ENCODE measurements at places on chromosomes 13 and 19.

DNA sequence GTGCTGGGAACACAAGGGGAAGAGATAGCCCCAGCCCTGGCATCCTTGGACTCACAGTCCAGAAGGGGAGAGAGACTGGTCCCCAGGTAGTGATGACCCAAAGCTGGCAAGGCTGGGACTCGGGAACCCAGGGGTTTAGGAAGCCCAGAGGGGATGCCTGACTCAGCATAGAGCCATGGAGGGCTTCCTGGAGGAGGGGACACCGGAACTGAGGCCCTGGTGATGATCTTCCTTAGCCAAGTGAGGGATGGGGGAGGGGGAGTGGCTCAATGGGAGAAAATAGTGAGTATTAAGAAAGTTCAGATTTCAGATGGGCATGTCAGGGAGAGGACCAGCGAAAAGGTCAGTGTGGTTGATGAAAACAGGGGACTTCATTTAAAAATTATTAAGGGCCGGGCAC lies 26.8 kb downstream of the EXOC3L2 start:
- DNase-seq: no peak

DNA sequence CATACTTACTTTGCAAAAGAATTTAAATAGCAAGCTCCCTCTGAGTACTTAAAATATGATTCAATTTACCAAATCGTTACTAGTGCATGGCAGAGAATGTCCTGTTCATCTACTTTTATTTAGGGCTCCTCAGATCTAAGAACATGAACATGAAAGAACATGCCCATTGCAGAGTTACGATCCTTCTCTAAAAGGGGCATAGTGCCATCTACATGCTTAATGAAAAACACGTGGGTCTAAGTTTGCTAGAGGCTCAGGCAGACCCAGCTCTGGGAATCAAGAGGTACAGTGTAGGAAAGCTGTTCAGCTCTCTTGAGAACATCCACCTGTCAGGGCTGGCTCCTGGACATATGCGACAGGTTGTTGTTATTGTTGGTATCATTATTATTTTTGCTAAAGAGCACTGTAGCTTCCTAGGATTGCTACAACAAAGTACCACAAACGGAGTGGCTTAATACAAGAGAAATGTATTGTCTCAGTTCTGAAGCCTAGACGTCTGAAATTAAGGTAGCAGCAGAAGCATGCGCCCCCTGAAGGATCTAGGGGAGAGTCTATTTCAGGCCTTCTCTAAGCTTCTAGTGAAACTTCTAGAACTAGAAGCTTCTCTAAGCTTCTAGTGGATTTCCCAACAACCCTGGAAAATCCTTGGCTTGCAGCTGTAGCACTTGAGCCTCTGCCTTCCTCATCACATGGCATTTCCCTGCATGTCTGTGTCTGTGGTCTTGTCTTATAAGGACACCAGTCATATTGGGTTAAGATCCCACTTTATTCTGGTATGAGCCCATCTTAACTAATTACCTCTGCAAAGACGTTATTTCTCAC lies 133.9 kb downstream of the DCT start:
- no peak for DNase-seq

- no peak for DNase-seq
Measured at GRCh38 chr19:16274447-16274846, 50.2 kb upstream of the KLF2 start.

DNA sequence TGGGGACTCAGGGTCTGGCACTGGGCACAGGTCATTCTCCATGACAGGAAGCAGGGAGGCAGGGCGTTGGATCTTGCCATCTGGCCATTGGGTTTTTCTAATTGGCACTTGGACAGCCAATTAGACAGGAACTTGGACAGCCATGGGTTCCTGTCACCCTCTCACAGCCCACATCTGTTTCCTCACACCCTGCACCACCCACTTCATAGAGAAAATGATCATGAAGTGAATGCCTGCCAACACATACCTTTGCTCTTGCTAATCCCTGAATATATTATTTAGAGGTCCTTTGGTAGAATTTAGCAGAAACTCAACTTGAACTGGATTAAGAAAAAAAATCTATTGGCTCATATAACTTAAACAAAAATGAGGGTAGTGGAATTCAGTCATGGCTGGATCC lies 4.9 kb upstream of the OLFM2 start:
- no peak for DNase-seq

GRCh38 chr19:50801107-50801506 lies 10.9 kb downstream of the ACP4 start:
- DNase-seq: no peak

GRCh38 chr19:29098863-29099481 lies 114.0 kb downstream of the UQCRFS1 start:
- DNase-seq: no peak

GRCh38 chr13:25988661-25989060 lies 63.2 kb downstream of the SHISA2 start:
- no peak for DNase-seq

DNA sequence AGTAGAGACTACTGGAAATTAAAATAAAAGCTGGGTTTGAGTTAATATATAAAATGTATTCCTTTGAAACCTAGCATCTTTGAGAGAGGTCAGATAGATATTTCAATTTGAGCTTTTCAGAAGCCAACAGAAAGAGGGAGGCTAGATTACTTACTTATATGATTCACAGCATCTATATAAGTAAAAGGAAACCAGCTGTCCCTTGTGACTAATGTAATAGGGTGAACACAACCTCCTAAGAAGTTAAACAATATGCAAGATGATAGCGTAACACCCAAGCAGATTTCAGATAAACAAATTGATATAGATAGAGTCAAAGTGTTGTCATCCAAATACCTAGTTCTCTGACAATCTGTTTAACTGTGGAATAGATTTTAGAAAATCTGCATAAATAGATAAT lies 393.5 kb upstream of the GPC6 start:
- DNase-seq: no peak

GRCh38 chr19:48745208-48745995 lies 1.3 kb downstream of the IZUMO1 start:
- peak; percentile 44 for DNase-seq

GRCh38 chr13:27310946-27311345 lies 40.3 kb downstream of the RASL11A start:
- DNase-seq: no peak

- no peak for DNase-seq
Measured at GRCh38 chr13:100809129-100809390, 134.5 kb upstream of the TMTC4 start.

DNA sequence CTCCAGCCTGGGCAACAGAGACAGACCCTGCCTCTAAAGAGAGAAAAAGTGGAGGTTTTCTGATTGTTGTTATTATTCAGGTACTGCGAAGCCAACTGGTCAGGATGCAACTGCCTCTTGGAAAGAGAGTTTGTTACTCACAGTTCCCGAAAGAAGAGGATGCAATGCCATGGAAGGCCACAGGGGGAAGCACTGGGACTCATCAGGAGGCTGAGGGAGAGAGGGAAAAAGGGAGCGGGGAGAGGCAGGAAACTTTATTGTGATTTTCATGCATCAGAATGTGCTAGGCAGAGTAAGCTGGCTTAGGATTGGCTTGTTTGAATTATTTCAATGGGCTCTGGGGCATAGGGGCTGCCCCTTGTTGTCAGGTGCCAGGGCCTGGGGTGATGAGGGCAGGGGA lies 27.6 kb downstream of the MYO9B start:
- DNase-seq: no peak

GRCh38 chr19:48192750-48193149 lies 22.3 kb downstream of the ZSWIM9 start:
- DNase-seq: no peak

- DNase-seq: no peak
Measured at GRCh38 chr19:16477311-16477710, 5.5 kb upstream of the EPS15L1 start.

- no peak for DNase-seq
Measured at GRCh38 chr13:113315992-113316391, 19.0 kb downstream of the LAMP1 start.

GRCh38 chr13:42086582-42086981 lies 38.1 kb downstream of the DGKH start:
- no peak for DNase-seq

GRCh38 chr13:107459430-107459829 lies 755.9 kb downstream of the LIG4 start:
- DNase-seq: no peak

GRCh38 chr19:13284929-13285928 lies 135.0 kb downstream of the IER2 start:
- DNase-seq: no peak

Data from NCI-H774 (cell line).